ENCODE measurements at places on chromosomes 6 and 20.
A peak's percentile ranks its signal among the peaks of the same experiment; 100 is the strongest.

GRCh38 chr6:26411751-26412150, 9.7 kb downstream of the BTN3A1 start:
- DNase-seq, result no peak

DNA sequence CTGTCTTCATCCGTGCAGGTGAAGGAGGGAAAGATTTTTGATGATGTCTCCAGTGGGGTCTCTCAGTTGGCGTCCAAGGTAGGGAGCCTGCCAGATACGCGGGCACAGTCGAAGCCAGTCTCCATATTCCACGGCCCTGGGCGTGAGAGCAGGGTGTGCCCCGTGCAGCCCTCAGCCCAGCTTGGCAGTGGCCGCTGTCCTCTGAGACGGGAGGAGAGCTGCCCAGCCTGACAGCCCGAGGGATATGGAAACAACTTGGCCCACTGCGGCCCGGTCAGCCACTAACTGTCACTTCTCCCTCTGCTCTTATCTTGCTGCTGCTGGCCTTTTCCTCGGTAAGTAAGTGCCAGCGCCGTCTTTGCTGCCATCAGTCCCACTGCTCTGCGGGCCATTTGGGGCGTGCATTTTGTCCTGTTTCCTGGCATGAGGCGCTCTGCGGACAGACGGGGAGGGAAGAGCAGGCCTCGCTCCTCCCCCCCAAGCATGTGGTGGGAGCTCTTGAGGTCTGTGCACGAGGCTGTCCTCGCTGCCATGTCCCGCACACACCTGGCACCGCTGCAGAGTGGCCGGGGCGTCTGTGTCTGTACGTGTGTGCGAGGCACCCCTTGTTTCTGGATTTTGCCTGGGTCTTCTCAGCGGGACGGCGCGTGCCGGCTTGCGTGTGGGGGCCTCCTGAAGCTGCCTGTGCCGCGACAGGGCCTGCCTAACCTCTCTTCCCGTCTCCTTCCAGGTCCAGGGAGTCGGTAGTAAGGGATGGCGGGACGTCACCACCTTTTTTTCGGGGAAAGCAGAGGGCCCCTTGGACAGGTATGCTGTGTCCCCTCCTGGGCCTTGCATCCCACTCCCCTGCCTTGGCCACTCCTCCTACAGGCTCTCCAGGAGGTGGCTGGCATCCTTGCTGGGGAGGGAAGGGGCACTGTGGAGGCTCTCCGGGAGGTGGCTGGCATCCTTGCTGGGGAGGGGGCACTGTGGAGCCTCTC, 7.1 kb upstream of the COL20A1 start:
- DNase-seq, result no peak

DNA sequence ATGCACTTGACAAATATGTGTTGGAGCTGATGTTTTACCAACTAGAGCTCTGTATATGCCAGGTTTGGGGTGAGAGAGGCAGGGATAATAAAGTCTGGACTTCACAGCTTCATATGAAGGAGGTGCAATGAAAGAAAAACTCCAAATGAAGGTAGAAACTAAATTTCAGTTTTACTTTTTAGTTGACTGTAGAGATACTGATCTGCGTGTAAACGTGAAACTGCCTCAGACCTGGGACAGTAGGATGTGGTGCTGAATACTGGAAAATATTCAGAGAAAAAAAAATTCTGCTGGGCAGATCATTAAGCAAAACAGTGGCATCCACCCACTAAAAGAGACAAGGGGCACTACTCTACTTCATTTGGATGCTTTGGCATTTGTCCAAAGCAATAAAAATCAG, 94.5 kb downstream of the BACH2 start:
- DNase-seq, result no peak

DNA sequence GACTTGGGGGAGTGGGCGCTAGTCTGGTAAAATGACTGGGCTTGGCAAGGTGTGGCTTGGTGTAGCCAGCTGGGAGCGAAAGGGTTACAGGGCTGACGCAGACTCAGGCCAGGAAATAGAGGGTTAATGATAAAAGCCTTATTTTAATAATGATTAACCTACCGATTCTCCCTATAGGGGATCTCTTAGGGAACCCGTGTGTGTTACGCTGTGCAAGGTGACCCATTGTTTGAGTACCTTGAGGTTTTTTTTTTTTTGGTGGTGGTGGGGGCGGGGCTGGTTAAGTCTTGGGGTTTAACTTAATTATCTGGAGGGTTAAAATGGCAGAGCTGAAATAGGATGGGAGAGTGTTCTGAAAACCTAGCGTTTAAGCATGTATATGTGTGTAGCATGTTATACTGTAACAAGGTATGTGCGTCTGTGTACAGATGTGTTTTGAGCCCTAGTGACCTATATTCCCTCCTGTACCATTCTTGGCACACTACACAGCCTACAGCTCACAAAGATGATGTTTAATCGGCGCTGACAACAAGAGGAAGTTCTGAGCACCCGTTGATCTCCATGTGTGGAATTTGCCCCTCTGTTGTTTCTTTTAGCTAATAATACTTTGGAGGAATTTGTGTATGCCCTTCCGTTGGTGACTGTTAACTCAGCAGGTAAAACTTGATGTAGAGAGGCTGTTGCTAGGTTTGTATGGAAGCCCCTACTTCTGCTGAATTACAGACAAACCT, 1.3 kb downstream of the CARMIL1 start:
- peak; percentile 28 for DNase-seq

DNA sequence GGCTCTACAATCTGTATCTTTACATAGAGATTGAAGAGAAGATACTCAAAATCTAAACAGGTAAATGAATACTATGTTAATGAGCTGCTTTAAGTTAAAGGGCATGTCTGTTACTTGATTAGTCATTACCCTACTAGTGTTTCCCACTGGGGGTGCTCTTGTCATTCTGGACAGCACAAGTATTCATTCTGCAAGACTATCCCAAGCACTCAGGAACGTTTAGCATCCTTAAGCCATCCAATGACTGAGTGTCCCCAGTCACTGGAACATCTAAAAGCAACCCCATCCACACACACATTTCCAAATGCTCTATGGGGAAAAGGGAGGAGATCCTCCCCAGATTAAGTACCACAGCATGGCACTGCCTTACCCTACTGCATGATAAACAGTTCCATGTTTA, 25.7 kb downstream of the EZR start:
- DNase-seq, result no peak

DNA sequence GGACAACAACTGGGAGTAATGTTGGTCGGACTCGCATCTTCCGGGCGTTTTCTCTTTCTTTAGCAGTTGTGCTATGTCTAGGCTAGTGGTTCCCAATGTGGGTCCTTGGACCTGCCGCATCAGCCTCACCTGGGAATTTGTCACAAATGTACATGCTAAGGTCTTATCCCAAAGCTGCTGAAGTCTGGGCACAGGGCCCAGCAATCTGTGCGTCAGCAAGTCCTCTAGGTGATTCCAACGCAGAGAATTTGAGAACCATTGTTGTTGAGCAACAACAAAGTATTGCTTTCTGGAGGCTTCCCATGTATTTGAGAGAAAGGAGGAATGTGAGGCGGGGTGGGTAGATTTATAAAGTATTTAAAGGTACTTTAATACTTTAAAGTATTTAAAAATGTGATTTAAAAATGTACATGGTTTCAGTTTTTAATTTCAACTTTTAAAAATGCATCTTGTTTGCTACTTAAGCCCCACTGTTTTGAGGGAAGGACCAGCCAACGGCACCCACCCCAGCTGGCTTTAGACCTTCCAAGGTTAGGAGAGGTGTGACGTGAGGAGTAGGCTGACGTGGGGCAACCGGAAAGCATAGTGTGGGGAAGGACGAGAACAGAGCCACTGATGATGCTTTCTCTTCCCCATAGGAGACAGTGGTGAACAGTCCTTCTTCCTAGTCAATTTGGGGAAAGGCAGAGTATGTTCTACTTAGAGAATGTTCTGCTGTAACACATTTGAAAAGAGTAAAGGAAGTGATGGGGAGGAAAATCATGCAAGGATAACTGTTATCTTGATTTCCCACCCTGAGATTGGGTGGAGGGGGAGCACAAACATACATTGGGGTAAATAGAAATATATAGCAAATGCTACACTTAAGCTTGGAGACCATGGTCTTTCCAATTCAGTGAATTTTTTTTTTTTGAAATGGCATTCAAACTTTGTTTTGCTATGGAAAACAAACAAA, 4.3 kb downstream of the UST start:
- no peak for DNase-seq

DNA sequence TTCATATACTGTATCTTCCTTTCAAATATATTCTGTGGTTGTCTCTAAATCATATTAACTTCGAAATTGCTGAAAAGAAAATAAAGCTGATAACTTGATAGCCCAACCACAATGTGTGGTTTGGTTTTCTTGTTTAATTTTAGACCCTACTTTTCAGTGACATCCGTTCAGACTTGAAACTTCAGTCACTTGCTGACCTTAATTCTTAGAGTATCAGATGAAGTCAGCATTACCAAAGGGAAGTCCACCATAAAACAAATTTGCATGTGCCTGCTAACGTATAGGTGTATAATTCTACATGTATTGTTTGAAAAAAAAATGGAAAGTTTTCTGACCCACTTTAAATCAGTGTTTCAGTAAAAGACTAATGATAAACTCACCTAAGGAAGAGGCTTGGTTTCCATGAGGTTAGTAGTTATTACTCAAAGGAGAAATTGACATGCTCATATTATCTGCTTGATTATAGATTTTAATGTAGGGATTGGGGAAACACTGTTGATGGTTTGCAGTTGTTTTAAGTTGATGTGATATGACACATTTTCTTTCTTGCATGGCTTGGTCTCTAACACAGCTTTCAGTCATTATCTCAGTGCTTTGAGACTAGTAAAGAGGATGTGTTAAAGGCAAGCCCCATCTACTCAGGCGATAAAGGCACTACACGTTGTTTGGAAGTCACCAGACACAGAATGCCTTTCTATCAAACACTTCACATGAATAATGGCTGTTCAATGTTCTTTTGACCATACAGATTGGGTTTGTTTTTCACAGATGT, 5.2 kb upstream of the IL17A start:
- DNase-seq, result no peak

- DNase-seq, result no peak
These were observed 77.6 kb upstream of the BACH2 start for GRCh38 chr6:90374201-90374600.

- no peak for DNase-seq
These were observed 51.6 kb upstream of the ASIP start for GRCh38 chr20:34189572-34190163.

DNA sequence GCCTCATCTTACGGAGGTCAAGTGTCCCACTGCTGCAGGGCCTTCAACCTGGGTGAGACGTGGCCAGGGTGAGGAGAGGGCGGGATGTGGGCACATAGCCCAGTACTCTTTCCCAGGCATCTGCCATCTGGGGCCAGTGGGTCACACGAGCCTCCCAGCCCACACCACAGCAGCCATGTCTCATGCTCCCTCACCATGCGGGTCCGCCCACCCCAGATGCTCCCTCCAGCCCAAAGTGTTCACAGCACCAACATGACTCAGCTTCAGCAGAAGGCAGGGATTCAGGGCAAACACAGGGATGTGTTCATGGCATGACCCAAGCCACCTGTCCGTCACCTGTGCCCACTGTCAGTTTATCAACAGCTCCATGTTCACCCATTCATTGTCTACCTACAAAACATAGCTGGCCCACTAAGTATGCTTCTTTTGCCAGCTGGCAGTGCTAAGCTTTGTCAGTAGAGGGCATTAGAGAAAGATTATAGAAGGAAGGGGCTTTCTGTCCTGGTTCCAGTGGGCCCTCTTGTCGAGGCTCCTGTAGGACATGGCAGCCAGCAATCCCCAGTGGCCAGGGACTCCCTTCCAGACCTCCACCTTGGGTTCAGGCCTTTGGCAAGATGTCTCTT, 109.2 kb downstream of the FOXF2 start:
- DNase-seq, result no peak

Measured in frontal cortex (tissue), 4 donors.